EL (cell line): ENCODE measurements at places on chromosomes 1 and 21.

DNA sequence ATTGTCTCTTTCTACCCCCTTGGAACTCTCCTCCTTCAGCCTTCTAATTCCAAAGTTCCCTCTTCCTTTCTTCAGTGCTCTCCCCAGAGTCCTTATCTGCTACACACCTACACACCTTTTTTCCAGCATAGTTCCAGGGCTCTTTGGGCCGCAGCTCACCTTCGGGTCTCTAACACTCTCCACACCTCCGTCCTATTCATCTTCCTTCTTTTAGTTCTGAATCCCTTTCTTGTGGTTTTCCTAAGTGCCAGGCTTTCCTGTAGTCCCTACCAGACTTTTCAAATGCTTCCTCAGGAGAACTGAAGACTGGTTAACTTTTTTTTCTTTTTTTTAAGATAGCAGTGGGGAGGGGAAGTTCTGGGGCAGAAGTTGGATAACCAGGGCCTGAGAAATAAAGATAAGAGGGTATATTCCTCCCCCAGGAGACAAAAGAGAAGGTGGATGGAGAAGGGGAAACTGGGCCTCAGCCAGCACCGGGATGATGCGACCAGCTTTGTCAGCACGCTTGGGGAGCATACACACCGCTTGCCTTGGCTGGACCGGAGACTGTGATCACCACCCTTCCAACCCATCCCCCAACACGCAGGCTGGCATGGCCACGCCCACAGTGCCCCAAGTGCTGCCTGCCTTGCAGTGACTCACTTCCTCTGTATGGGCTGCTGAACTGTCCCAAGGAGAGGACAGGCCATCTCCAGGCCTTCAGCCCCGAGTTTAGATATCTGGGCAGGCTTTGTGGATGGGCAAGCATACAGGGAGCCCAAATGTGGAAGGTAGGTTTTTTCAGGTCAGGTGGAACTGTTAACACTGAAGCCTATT, 2.5 kb upstream of the CERS2 start:
- peak; percentile 85 for DNase-seq

DNA sequence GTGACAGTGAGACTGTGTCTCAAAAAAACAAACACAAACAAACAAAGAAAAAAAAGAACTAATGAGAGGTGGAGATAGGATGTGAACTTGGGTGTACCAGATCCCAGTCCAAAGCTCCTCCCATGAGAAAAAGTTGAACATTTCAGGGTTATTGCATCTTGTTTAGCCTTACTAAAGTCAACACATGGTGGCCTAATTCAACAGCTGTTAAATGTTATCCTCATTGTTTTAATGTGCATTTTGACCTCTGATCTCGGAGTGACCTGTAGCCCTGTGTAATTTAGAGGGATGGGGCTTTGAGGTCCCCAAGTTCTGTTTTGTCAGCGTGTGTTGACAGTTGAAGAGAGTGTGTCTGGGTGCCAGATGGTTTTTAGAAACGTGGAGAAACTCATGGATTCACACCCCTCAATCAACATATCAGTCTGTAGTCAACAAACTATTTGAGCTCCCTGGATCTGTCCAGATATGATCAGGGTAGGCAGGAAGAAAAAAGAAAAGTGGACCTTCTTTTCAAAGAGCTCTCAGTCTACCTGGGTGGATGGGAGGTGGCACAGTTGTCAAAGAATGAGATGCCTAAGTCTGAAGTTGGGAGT, 34.7 kb downstream of the PTPRU start:
- DNase-seq, result no peak

DNA sequence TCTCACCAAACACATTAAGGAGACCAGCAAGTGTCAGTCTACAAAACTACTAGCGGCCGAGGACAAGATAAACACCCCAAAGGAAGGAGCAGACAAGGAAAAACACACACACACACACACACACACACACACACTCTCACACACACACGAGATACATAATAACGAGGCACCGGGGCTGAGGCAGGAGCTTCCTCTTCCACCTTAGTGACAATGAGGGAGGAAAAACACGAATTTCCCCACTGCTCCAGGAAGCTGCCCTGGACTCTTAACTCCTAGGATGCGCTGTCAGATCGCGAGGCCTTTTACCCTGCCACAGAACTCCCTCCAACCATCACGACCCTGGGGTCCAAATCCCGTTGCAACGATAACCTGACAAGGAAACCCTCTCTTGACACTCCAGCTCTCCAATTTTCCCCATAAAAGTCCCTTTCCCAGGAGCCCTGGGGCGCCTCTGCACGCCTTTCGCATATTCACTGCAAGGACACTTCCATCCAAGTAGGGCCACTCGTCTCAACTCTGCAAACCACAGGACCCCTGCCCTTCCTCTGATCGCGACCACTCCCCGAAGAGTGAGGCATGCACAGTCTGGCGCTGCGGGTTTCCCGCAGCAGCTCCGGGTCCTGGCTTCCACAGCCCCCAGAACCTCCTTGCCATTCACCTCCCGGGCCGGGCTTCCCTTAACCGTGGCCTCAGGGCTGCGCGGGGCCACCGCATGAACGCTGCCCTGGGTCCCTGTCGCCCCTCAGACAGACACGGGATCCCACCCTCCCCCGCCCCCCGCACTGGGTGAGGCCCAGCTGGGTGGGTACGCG, 581 bp downstream of the ETV3 start:
- peak; percentile 28 for DNase-seq

- no peak for DNase-seq
These were observed 20.7 kb downstream of the PEX14 start for GRCh38 chr1:10495475-10495817.

- DNase-seq, result peak; percentile 80
These were observed 14.4 kb upstream of the PPP1R15B start for GRCh38 chr1:204426035-204426436.

DNA sequence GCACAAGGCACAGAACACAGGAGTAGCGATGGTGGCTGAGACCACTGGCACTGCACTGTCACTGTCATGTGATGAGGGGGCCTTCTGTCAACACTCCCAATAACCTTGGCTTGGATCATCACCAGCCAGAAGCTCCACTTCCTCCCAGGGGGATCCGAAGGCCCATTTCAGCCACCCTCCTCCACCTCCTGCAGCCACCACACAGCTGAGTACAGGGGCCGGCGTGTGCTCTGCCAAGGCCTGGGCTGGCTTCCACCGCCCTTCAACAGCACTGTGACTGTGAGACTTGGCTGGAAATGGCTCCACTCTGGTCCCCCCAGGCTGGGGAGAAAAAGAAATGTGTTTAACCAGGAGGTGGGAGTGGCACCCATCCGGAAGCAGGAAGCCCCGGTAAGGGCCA, 9.9 kb upstream of the NADK start:
- DNase-seq, result no peak

- no peak for DNase-seq
These were observed 233.1 kb downstream of the SLC45A1 start for GRCh38 chr1:8551057-8551456.

- no peak for DNase-seq
These were observed 744.9 kb upstream of the B3GALT2 start for GRCh38 chr1:193931356-193931755.
